Stimulated activated CD4-positive, alpha-beta T cell treated with anti-CD3 and anti-CD28 coated beads, Interleukin-2, amount 100 ng/mL, for 48 hours (primary cell): ENCODE measurements at places on chromosomes 1 and 21.

GRCh38 chr1:154223621-154224020 lies 2.9 kb downstream of the UBAP2L start:
- no peak for DNase-seq

DNA sequence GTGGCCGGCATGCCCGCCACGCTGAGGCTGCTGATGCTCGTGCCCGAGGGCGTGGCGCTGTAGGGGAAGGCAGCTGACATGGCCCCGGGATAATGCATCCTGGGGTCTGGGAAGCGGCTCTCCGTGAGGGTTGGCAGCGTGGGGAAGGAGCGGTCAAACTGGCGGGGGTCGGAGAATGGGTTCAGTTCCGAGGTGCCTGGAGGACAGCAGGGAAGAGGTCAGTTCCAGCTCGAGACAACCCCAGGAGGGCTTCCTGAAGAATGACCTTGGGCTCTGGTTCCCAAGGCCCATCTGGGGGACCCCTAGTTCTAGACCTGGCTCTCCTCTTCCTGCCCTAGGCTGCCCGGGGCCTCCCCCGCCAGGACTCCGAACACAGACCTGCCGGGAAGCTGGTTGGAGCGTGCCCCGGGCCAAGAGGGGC lies 27.6 kb downstream of the RUNX3 start:
- DNase-seq = no peak

DNA sequence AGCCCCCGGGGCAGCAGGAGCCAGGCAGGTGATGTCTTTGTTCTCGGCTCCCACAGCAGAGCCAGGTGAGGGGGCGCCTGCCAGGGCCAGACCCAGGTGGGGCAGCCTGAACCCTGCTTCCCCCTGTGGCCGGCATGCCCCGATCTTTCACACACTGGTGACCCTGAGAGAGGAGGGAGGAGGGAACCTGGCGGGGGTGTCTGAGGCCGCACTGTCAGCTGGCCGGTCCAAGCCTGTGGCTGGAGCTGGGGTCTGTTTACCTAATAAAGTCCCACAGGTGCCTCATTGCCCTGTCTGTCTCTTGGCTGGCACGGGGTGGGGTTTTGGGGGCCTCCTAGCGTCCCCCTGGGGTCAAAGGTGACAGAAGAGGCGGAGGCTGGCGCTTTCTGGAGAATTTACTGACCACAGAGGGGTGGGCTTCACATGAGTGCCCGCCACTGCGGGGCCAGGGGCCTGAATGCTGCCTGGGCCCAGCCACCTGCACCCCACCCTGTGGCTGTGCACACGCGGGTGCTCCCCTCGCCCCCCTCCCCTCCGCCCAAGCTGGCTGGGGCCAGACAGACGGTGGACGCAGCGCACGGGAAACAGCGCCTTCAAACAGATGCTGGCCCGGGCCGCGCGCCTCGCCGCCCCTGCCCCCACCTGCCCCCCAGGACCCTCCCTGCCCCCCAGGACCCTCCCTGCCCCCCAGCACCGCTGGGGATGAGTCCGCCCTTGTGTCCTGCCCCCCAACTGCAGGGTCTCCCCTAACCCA lies 5.8 kb downstream of the TMEM240 start:
- no peak for DNase-seq

- no peak for DNase-seq
Measured at GRCh38 chr21:14451546-14451945, 68.6 kb upstream of the HSPA13 start.

GRCh38 chr1:39426346-39426745 lies 65.1 kb upstream of the BMP8A start:
- no peak for DNase-seq

DNA sequence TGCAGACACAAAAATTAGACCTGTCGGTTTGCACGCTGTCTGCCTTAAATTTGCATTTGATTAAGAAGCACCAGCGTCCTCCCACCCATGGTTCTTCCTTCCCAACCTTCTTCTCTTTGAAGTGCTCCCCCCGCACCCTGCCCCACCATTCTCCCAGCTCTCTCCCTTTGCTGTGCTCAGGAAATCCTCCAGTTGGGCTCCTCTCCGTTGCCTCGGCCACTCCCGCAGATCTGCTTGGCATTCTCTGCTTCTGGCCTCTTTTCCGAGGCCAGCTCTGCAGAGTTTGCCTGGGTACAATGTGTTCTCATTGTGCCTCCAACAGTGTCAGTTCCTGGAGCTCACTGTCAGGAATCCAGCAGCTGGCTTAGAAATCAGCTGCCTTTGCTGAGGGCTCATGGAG lies 126.1 kb downstream of the NAV1 start:
- DNase-seq = no peak

DNA sequence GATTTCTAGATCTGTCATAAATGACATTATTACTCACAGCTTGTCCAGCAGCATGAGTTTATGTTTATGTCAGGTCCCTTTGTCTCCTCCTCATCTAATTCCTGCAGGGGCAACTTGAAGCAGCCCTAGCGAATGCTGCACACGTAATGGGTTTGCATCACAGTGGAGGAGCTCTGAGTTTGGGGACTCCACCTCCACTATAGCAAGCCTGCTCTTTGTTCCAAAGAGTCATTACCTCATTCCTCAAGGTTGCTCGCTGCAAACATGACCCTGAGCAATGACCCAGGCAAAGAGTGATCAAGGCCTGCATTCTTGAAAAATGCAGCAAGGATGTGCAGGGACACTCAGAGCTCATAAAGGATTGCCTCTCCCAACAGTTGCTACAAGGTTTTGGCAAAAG lies 261.9 kb downstream of the HHIPL2 start:
- no peak for DNase-seq

GRCh38 chr1:240402326-240402725 lies 209.6 kb downstream of the GREM2 start:
- no peak for DNase-seq

- DNase-seq = no peak
Measured at GRCh38 chr1:100036718-100037655, 67.2 kb downstream of the SLC35A3 start.

GRCh38 chr1:64811131-64811530 lies 66.3 kb downstream of the RAVER2 start:
- DNase-seq = no peak

- DNase-seq = no peak
Measured at GRCh38 chr1:185091480-185091879, 46.1 kb downstream of the RNF2 start.

GRCh38 chr1:207821464-207822045 lies 69.7 kb downstream of the CD46 start:
- no peak for DNase-seq

GRCh38 chr1:204801211-204801610 lies 69.5 kb upstream of the NFASC start:
- DNase-seq = no peak

DNA sequence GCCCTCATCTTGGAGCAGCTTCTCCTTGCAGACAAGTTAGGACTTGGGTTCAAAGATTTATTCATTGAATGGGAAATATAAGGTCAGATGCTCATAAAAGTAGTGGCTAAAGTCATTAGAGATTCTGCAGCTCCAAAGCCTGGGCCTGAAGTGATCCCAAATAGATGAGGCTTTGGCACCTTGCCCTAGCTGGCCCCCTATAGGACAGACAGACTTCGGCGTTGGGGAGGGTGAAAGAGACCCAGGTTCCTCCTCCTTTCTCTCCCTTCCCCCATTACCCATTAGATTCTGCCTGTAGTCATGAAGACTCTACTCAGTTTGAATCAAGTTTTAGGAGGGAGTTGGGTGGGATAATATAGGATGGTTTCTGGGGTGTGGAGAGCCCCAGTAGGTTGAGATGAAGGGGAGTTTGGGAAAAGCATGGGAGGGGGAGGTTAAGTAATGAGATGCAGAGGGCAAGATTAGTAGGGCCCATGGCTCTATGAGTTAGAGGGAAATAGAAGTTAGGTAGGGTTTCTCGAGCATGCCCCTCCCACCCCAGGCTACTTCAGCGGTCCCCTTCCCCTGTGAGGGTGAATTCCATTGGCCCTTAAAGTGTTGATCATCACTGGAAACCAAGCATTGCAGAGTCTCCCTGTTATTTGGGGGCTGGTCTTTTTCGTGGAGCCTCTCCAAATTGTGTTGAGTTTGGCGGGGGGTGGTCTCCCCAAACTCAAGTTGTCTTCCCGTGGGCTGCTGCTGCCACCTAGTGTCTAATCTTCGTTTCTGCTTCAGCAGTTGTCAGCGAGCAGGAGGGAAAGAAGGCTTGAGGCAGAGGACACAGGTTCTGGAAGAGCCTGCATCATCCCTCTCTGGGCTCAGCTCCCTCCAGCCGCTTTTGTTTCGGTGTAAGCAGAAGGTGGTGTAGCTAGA lies 2.1 kb upstream of the AHDC1 start:
- peak; percentile 51 for DNase-seq

GRCh38 chr1:110696818-110697217 lies 22.1 kb upstream of the KCNA3 start:
- DNase-seq = no peak

GRCh38 chr1:163071405-163072255 lies 2.5 kb downstream of the RGS4 start:
- peak; percentile 39 for DNase-seq

- no peak for DNase-seq
Measured at GRCh38 chr1:84759756-84760155, 69.5 kb upstream of the SSX2IP start.

DNA sequence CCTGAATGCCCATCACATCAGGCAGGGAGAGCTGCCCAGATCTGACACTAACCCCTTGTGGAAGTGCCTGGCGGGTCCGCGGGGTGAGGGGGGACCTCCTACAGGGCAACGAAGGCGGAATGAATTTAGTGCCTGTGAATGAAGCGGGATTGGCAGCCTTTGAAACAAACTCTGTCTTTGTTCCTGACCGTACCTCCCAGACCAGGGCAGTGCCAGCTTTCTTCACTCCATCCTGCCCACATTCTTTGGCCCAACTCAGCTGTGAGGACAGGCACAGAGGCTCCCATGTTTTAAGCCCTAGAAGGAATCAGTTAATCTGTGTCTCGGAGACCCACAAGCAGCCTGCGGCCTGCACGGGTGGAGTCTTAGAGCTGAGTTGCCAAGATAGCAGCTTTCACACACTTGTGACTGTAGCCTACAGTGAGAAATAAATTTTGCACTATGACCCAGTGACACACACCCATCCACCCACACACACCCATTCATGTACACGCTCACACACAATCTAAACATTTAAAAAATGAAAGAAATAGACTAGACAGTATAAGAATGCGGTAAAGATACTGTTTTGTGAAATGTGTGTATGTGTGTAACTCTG lies 60.1 kb upstream of the USP24 start:
- no peak for DNase-seq

DNA sequence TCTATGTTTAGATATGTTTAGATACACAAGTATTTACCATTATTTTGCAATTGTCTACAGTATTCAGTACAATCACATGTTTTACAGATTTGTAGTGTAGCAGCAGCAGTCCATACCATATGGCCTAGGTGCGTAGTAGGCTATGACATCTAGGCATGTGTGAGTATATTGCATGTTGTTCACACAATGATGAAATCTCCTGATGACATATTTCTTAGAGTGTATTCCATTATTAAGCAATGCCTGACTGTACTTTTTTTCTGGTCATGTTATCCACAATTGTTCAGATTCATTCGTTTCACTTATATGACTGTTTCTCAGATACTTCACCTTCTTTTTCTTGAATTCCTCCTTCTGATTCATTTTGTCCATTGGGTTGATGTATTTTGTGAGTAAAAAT lies 9.9 kb upstream of the BACE2 start:
- DNase-seq = no peak

- no peak for DNase-seq
Measured at GRCh38 chr1:108583757-108584427, 24.0 kb downstream of the EEIG2 start.

DNA sequence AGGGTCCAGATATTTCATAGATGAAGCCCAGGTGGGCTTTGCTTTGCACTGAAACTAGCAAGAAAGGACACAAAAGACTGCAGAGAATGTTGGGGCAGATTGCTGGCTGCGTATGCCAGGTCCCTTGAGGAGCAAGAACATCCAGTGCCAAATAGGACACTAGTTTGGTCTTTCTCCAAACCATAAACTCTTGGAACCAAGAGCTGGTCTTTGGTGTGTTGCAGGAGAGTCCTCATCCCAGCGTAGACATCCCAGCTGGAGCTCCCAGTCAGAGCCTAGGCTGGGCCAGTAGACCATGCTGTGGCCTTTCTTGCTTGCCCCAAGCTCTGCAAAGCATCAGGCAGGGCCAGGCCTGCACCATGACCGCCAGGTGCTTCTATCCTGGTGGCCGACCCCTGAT lies 87.5 kb downstream of the ATP5PO start:
- DNase-seq = no peak

DNA sequence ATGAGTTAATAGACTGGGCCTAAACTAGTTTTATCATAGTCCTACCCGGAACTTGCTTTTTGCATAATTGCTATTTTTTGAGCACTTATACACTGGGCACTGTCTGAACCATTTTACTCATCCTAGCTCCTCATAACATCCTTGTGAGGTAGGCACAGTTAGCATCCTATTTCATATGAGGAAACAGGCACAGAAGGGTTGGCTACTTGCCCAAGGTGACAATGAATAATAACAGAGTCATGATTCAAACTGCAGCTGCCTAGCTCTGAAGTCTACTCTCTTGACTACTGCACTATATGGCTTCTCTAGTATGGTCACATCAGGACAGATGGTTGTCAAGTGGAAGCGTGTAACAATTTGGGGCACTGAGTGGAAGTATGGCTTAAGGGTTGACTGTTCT lies 18.2 kb upstream of the RC3H1 start:
- no peak for DNase-seq

- no peak for DNase-seq
Measured at GRCh38 chr1:11960715-11961114, 19.5 kb upstream of the MFN2 start.

- no peak for DNase-seq
Measured at GRCh38 chr1:178912597-178912996, 41.7 kb upstream of the ANGPTL1 start.

- no peak for DNase-seq
Measured at GRCh38 chr1:236204656-236205055, 62.3 kb downstream of the GPR137B start.

GRCh38 chr1:3530086-3530925 lies 75.8 kb downstream of the ARHGEF16 start:
- DNase-seq = no peak
